ENCODE measurements at places on chromosomes 5 and 9. TPM values are rescaled to one million over a fixed set of nuclear protein-coding genes. Genes with fewer than 3 reads are reported as not detected.

The IFT74 gene
- total RNA-seq: 19.5 TPM

The CTXN3 gene
- not detected for total RNA-seq

The SCGB3A2 gene
- not detected for total RNA-seq

The SEMA5A gene
- total RNA-seq: 12.5 TPM

The KCNV2 gene
- not detected for total RNA-seq

The ZNF454 gene
- total RNA-seq: 2.5 TPM

The PCDHB10 gene
- 0.66 TPM for total RNA-seq

The SPATA9 gene
- 0.29 TPM for total RNA-seq

The ANXA2R gene
- total RNA-seq: 1.7 TPM

The ANKRD18A gene
- total RNA-seq: 7.0 TPM

The AQP7 gene
- total RNA-seq: 0.99 TPM

The KIAA0825 gene
- 5.5 TPM for total RNA-seq

The FSD1L gene
- total RNA-seq: 10.3 TPM

All from smooth muscle cell of trachea (primary cell).